Occipital lobe (tissue), 3 donors: ENCODE measurements at places on chromosomes 3 and 15.

DNA sequence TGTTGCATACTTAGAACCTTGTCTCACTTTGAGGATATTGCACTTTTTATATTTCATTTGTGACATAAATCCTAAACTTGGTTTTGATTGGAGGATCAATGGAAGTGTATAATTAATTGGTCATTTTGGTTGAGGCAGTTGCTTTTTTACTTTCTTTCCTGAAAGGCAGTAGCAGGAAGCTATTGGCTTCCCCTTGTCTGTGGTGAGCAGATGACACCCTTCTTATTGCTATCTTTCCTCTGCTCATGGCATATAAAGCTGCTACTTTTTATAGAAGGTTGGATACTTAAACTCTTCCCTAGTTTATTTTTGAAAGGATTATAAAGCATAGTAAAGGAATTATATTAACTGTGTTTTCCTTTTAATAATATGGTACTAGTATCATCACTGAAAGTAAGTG lies 28.6 kb downstream of the FAM98B start:
- no peak for DNase-seq

DNA sequence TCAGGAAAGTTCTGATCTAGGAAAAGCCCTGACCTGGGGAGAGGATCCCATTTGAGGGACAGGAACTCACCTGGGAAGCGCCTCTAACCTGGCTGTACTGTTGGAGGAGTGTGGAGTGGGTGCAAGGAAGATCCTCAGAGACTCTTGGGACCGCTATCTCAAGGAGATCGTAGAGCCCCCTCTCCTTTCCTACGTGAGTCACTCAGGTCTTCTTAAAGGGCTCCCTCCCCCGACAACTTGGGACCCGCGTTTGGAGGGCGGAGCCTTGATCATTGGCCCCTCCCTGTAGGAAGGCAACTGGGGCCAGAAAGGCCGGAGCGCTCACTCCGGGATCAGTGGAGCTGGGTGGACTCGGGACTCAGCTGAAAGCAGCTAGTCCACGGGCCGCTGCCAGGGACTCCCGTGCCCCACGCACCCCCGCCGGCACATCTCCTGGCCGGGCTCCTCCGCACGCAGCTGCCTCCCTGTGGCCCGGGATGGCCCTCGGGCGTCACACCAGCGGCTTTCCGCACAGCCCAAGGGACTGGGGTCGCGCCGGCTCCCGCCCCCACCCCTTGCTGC lies 520 bp downstream of the SLC26A6 start:
- no peak for DNase-seq

GRCh38 chr3:146605106-146605505 lies at the start of gene PLSCR5:
TSS of gene PLSCR5 (minus strand) at chr3:146605346. CDS start at chr3:146605212, 134 bp downstream.
- no peak for DNase-seq

GRCh38 chr3:104763007-104763406 lies 603.7 kb upstream of the ALCAM start:
- no peak for DNase-seq

DNA sequence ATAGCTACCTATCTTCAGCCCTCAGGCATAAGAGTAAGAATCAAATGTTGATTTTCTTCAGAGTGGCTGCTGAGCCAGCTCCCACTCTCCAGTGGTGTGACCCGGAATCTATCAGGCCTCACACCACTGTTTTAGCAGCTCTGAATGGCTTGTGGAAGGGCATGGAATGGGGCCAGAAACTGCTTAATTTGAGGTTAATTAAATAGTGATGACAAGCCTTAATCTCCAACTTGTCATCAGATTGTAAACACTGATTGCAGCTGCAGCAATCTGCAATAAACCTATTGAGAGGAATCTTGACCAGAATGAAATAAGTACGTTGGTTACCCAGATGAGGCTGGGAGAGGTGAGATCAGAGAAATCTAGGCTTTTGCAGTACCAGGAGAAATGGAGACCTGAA lies 317.4 kb downstream of the FHIT start:
- no peak for DNase-seq

DNA sequence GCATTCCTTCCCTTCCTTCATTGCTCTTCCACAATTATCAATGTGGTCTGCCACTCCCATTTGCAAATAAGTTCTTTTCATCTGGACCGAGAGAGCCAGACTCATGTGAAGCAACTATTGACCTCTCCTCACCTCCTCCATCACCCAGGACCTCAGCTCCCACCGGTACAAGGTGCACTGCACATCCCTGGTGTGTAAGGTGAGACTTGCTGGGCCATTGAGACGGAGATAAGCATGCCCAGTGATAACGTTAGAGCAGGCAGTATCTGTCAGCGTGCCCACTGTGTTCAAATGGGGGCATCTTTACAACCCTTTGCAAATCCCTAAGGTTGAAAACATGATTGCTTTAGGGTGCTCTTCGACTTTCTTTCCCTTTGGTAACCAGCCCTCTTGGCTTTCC lies 154.8 kb downstream of the ADAMTS17 start:
- DNase-seq: no peak

DNA sequence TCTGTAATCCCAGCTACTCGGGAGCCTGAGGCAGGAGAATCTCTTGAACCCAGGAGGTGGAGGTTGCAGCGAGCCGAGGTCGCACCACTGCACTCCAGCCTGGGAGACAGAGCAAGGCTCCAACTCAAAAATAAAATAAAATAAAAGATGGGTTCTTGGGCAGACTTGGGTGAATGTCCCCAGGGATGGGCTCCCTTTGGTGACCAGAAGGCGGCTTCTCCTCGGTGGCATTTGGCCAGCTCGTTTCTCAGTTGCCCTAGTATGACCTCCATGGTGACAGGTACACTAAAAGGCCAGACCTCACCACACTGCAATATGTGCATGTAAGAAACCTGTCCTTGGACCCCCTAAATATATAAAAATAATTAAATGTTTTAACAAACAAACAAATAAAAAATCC lies 76.0 kb upstream of the SNRPA1 start:
- no peak for DNase-seq

- DNase-seq: no peak
These were observed 138.7 kb downstream of the PEX5L start for GRCh38 chr3:179898024-179898423.

- no peak for DNase-seq
These were observed 20.3 kb downstream of the BBS4 start for GRCh38 chr15:72706266-72706665.

- no peak for DNase-seq
These were observed 644.3 kb downstream of the NR2F2 start for GRCh38 chr15:96974761-96975160.

GRCh38 chr3:178056868-178057267 lies 479.4 kb upstream of the KCNMB2 start:
- no peak for DNase-seq

- no peak for DNase-seq
These were observed 24.5 kb upstream of the BCL6 start for GRCh38 chr3:187769771-187770170.

DNA sequence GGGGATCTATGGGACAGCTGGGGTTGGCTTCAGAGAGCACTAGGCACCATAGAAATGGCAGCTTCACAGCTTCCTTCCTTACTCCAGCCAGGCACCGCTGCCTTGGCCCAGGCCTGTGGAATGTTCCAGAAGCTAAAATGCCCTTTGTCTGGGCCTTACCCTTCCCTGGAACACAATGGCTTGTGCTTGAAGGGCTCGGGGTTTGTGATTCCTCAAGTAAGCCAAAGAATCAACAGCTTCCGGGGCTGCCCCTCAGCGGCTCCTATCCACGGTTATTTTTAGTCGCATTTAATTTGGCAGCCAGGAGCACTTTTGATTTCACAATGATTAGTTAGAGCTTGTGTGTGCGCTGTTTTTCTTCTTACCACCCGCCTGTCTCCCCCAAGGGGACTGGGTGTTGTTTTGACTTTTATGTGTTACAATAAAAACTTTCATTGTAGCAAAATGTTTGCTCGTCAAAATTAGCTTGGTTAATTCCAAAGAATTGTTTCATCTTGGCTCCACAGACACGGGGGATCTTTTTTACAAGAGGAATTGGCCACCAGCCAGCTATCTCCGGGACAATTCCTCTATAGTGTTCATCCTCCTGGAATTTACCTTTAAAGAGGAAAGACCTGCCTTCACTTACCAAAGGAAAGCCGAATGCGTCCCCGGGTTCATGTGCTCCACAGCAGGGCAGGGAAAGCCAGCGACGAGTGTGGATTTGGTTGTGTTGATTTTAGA lies 73.8 kb downstream of the TLE3 start:
- no peak for DNase-seq

DNA sequence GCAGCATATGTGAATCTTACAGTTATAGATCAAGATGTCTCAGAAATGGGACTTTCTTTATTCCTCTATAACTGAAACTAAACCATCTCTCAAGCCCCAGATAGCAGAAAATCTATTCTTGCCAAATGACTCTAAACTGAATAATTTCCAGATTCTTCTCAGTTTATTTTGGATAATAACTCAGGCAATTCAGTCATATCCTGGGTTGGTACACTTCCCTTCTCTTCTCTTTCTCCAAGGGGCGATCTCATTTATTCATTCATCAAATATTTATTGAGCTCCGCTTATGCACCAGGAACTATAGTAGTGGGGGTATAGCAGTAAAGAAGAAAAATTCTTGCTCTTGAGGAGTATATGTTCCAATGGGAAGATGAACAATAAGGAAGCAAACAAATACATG lies 13.5 kb upstream of the PCOLCE2 start:
- DNase-seq: no peak

- DNase-seq: no peak
These were observed 37.3 kb upstream of the KLHL6 start for GRCh38 chr3:183592821-183593220.

- DNase-seq: no peak
These were observed 25.3 kb downstream of the NCEH1 start for GRCh38 chr3:172685331-172686214.

DNA sequence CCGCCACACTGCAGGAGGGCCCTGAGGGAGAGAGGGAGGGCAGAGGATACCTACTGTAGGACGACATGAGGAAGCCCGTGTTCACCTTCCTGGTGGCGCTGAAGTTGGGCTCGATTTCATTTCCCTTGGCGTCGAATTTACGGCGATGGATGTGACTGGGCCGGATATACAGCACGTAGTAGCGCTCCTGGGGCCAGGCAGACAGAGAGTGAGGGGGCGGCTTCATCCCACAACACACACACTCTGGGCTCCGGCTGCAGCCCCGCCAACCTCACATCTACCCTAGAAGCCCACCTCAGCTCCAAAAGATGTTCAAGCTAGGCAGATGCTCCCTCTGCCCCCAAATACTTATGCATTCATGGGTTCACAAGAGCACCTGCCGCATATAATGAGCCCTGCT lies 4.5 kb downstream of the ARPIN start:
- no peak for DNase-seq

- DNase-seq: no peak
These were observed 156.8 kb downstream of the RBPMS2 start for GRCh38 chr15:64618540-64618939.

GRCh38 chr3:118782755-118783202 lies 251.9 kb downstream of the IGSF11 start:
- no peak for DNase-seq

GRCh38 chr3:39405687-39406367 lies 693 bp upstream of the RPSA start:
- no peak for DNase-seq

DNA sequence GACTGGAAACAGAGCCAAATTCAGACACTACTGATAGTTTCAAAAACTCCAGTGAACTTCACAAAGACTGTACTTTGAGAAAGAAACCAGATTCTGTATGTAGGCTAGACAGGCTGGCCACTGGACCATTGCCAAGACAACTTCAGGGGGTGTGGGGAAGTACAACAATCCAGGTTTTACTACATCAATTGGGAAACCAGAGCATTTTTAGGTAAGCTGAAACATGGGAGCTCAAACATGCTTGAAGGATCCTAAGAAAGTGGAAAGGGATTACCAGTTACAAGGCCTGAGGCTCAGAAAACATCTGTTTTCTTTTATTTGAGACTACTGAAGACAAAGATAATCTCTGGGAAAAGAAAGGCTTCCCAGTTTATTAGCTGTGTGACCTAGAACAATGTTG lies 26.9 kb upstream of the ZNF280D start:
- no peak for DNase-seq

DNA sequence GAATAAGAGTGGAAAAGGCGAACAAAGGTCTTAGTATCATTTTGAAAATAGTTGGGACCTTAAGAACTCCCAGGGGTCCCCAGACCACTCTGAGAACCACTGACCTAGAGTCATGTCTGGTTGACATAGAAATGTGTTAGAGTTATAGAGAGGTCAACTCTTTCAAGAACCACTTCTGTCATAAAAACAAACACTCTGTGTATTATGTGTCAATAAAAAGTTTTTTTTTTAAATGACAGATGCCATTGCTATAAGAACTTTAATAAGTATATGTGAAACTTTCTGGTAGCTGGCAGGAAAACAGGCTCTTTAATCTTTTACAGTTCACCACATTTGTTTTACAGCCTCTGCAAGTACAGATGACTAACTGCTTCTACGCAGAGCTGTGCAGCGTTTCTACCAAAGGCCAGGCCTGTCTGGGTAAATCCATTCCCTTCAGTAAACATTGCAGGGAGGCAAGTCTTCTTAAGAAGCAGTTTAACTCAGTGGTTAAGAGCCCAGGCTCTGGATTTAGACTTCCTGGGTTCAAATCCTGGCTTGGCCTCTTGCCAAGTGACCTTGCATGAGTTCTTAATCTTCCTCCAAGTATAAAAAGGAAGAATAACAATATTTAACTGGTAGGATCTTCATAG lies 56.6 kb downstream of the RFTN1 start:
- DNase-seq: no peak
